G401 (cell line): ENCODE measurements at places on chromosomes 3 and 15.

DNA sequence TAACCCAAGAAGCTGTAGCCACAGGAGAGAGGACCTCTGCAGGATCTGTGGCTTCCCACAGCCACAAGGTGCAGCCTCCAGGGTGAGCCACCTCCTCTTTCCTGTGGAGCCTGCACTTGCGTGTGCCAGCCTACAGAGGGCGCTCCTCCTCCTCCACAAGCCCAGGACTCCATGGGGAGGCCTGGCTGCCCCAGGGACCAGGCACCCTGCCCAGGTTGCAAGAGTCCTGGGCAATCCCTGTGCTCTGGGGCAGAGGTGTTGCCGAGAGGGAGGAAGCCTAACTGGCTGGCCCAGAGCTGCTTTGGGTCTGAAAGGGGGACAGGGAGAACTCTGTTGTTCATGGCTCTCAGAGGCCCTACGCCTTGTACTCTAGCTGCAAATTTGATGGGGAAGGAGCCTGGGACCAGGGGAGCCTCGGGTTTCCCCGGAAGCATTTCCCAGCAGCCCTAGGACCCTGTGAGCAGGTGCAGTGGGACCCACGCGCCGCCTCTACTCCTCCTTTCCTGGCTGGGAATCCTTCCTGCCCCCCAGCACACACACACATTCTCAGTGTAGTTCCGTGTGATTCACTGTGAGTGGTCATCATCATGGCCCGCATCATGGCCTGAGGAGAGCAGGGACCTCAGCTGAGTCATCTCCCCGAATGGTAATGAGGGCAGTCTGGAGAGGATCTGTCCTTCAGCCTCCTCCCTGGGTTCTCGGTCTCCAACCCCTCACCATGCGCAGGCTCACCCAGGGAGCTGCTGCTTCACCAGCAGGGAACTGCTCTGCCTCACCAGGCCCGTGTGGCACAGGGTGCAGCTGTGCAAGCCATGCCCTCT is 24.3 kb downstream of the TBC1D21 start:
- peak; percentile 19 for DNase-seq

DNA sequence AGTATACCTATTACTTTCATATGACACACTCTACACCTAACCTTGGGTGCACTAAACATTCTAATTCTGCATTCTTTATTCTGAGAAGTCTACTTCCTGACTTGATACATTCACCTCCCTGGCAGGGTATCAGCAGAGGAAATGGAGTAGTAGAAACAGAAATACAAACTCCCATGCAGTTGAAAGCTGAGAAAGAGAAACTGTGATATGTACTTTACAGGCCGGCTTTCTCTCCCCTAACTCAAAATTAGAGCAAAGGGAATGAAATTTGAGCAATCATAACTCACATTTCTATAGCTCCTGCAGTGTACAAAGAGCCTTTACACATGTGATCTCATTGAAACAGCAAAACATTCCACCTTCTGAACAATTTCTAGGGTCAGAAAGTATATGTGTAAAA is 135.5 kb upstream of the COL8A1 start:
- DNase-seq = no peak

DNA sequence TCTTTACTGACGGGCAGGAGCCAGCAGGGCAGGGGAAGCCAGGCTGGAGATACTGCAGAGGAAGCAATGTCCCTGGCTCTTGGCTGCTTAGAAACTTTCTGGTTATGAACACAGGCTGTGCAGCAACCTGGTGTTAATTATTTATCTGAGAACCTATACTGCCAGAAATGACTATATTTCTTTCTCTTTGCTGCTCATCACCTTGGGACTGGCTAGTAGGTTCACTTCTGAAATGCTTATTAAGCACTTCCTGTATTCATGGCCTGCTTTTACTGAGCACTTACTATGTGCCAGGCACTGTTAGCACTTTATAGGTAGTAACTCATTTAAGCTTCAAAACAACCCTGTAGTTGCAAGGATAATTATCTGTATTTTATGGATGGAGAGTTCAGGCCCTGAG is 57.6 kb downstream of the RAB11A start:
- DNase-seq = no peak

GRCh38 chr3:126569390-126569975 is 10.8 kb upstream of the C3orf22 start:
- peak; percentile 87 for DNase-seq

- DNase-seq = peak; percentile 59
These were observed 2.0 kb downstream of the LYSMD2 start for GRCh38 chr15:51735228-51736010.

- peak; percentile 51 for DNase-seq
These were observed 19.7 kb downstream of the SSR3 start for GRCh38 chr3:156535162-156535627.

GRCh38 chr3:13532085-13532484 is 16.8 kb upstream of the FBLN2 start:
- DNase-seq = no peak

- DNase-seq = no peak
These were observed 770.0 kb downstream of the GRM7 start for GRCh38 chr3:7630925-7631324.

DNA sequence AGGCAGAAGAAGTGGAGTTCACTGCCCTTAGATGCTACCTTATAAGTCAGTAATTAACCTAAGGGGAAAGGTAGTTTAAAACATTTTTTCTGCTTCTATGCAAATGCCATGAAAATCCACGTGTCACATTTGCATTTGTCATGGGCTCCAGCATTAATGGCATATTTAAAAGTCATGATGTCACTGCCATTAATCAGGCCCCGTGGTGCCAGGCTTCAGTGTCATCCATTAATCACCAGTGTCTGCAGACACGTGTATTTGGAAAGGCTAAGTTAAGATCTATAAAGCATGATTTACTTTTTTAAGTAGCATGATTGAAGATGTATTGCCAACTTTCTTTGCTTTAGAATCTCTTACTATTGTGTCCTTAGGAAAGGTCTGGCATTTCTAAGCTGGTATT is 857.8 kb downstream of the TUSC7 start:
- DNase-seq = no peak
